Skeletal muscle cell (primary cell): ENCODE measurements at places on chromosomes 7 and 10.

DNA sequence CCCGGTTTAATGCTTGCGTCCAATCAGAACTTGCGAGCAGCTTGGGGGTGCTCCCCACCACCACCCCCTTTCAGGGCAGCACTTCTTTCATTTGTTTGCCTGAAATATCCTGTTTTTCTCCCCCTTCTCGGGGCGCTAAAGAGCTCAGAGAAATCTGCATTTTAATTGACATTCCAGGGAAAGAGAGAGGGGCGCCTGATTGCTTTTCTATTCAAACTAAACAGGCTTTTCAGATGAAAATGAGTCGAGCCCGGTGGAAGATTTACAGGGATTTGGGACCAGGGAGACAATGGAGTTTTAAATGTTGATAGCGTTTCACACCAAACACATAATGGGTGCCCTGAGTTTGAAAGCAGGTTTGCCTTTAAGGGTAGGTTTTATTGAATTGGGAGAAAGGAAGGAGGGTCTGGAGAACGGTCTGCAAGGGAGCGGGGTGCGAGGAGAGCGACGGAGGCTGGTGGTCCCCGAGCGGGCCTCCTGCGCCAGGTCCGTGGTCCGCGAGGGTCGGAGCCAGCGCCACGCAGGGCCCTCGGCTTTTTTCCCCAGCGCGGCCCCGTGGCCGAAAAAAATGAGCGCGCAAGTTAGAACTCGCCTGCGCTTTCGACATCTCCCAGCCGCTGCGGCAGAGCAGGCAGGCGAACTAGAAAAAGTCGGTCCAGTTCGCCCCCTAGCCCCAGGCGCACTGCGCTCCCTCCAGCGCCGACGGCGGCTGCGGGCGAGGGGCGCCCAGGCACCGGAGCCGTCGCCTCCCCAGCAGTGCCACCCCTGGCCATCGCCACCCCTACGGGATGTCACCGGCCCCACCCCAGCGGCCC, 1.3 kb downstream of the FGFR2 start:
- DNase-seq = no peak

DNA sequence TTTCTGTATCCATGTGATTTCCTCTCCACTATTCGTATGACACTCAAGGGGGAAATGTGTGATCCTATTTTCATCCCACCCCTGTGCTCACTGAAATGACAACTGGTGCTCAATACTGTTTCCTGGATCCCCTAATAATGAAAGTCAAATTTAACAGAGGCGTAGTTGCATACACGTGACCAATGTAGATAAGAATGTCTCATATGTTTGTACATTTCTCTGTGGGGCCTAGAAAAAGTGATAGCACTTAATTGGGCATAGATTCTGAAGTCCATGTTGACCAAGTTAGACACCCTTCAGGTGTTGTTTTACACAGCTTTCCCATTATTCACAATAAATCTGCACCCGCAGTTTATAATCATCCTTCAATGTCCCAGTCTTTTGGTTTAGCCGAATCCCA, 59.1 kb downstream of the JAZF1 start:
- no peak for DNase-seq

GRCh38 chr10:111933937-111934336, 249.6 kb downstream of the GPAM start:
- no peak for DNase-seq

DNA sequence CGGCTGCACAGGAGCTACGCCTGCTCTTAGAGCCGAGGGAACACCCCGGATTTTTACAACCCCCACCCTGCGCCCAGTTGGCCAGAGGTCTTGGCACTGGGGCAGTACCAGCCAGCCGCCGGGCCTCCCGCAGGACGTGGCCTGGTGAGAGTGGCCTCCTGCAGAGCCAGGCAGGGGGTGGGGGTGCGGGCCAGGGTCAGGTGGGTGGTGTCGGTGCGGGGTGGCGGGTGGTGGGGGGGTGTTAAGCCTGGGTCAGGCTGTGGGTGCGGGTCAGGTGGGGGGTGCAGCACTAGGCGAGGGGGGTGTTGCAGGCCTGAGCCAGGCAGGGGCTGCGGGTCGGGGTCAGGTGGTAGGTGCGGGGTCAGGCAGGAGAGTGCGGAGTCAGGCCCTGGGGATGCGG, 647 bp downstream of the ECHS1 start:
- no peak for DNase-seq

DNA sequence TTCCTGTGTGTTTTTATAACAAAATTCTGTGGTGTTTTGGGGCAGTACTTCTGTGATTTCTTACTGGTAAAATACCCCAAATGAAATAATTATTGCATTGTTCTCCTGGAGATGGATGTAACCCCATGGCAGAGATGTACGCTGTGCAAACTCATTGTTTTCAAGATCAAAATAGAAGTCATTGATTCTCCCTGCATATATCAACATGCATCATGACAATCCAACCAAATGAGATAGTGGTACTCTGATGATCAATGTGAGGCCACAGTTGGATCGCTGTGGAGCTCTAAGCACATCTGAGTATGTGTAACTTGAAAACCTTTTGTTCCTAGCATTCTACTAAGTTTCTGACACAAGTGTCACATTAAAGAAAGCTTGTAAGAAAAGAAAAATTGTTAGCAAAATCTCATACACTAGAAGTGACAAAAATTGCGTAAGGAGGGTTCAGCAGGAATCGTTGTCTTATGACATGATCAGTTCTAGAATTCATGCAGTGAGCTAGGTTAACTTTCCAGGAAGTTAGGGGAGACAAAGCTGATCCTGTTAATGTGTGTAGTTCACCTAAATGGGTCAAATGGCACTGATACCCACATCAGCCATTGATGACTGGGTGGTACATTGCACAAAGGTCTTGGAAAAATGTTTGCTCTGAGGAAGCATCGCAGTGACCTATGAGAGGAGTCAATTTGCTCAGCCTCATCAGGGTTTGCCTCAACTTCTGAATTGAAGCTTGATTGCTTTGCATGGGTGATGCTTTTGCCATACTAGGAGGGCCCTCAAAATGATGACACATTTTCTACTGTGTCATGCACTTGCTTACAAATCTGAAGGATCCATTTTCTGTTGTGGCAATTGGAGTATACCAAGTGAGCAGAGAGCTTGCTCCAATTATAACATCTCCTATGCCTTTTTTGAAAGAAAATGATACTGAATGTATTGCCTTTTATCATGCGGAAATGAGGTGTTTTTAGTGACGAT, 145.1 kb downstream of the PLXDC2 start:
- DNase-seq = no peak

GRCh38 chr10:51313773-51314478, 239.6 kb downstream of the PRKG1 start:
- no peak for DNase-seq

GRCh38 chr7:155483245-155483644, 25.3 kb downstream of the EN2 start:
- no peak for DNase-seq

GRCh38 chr7:16278167-16278787, 143.1 kb downstream of the CRPPA start:
- DNase-seq = no peak

- no peak for DNase-seq
Observed at GRCh38 chr7:82114237-82114636, 329.3 kb downstream of the CACNA2D1 start.

DNA sequence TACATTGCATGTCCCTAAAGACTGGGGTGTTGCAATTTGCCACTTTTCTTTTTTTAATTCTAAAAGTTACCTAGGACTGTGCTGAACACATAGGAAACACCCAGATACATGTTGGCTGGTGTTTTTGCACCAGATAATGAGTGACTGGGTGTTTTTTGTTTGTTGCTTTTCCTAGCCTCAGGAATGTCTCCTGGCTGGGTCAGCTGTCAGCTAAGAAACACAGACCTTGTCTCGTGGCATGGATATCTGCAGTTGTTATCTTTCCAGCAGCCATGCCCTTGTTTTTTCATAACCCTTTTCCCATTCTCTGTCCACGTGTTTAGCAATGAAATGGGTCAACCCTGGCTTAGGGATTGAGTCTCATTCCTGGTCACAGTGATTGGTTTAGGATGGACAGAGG, 433.9 kb upstream of the ZMIZ1 start:
- no peak for DNase-seq

- no peak for DNase-seq
Observed at GRCh38 chr7:128108641-128109423, 77.6 kb upstream of the LRRC4 start.

- peak; percentile 43 for DNase-seq
Observed at GRCh38 chr10:73495226-73495883, 469 bp downstream of the PPP3CB start.

DNA sequence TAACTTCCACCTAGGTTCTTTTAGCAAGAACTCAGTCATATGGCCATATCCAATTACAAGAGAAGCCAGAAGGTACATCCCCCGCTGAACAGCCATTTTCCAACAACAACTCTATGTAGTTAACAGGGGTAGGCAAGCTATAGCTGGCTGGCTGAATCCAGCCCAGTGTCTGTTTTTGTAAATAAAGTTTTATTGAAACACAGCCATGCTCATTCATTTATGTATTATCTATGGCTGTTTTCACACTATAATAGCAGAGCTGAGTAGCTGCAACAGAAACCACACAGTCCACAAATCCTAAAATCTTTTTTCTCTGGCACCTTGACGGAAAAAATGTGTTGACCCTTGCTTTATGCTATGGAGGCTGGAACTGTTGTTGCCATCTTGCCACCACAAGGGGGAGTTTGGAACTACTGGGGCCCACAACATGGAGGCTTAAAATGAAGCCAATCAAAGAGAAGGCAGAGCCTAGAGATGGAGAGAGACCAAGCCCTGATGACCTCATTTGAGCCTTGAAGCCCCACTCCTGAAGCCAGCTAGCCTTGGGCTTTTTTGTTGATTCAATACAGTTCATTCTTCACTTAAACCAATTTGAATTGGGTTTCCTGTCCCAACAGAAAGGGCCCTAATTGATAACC, 33.3 kb upstream of the XPNPEP1 start:
- DNase-seq = no peak

- DNase-seq = no peak
Observed at GRCh38 chr7:155886391-155887173, 74.3 kb upstream of the SHH start.

DNA sequence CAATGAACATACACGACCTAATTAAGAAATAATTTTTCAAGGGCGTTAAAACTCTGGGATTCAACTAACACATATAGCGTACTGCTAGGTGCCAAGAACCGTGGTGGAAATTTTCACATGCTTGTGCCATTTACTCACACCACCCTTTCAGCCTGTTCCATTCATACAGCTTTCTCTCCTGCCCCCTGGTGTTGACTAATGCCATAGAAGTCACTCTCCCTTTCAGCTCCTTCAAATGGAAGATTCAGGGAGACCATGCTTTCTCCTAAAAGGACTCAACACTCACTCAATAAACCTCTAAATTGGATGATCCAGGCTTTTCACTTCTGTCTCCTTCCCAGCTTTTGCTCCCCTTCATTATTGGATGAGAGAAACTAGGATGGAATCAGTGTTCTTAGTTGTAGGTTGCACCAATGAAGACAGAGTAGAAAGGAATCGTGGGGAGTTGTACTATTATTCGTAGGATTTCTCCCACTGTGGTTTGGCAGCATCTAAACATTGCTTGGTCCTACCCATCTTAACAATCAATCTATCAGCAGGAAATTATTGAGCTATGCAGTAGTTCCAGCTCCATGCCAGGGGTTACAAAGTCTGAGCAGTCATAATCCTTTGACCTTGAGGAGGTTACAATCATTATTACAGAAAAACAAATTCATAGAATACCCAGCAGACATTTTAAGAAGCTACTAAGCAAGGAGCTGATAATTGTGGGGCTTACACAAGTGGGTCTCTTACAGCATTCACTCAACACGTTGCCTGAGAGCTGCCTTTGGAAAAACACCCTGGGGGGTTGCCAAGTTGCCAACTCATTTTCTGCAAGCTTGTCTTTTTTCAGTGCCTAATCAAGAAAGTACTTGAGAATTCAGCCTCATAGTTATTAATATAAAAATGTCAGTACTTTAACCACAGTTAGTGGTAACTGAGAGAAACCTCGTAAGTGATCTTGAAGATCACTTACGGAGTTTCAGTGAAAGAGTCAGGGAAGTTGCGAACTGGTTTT, 2.8 kb upstream of the PPP1R3C start:
- DNase-seq = peak; percentile 45
